Tongue (tissue), 3 donors: ENCODE measurements at places on chromosomes 4 and X. TPM values are rescaled to one million over a fixed set of nuclear protein-coding genes. Genes with fewer than 3 reads are reported as not detected.

DNA sequence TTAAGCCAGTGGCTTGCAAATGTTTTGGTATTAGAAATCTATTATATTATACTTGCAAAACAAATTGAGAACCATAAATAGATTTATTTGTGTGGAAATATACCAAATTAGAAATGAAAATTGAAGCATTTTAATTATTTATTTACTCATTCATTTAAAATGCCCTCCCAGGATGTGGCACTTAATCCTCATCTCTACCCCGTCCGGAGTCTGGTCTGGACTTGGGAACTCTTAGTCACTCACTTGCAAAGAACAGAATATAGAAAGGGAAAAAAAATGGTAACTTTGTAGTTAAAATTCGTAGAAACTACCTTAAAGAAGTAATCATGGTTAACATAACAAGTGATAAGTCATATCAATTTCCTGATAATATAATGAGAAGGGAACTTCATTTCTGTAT is 775.9 kb upstream of the INTU start:
- DNase-seq: no peak

Gene F8A3
- total RNA-seq: 1.9 TPM

DNA sequence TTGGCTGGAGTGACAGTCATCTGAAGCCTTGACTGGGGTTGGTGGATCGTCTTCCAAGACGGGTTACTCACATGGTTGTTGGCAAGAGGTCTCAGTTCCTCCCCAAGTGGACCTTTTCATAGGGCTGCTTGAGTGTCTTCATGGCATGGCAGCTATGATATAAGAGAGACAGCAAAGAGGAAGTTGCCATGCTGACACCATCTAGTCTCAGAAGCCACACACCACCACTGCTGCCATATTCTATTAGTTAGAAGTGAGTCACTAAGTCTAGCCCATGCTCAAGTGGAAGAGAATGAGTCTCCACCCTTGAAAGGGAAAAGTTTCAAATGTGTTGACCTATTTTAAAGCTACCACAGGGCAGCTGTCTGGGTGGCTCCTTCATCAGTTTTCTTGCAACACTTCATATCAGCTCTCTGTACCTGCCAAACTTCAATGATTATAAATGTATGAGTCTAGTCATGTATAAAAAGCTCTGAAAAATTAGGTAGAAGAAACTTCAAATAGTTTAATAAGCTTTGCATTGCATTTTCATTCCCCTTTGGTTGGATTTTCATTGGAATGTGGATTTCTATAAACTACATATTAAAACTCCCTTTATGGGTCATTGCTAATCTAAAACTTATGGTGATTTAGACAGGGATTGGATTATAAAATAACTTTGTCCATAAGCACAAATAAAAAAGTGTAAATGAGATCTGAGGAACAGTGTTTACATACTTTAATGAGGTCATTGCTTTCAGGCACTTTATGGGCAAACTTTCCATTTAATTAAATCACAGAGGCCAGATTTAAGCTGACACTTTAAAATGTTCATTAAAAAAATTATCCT is 68.0 kb upstream of the ATXN3L start:
- DNase-seq: no peak

Gene ZNF827
- 25.7 TPM for total RNA-seq

DNA sequence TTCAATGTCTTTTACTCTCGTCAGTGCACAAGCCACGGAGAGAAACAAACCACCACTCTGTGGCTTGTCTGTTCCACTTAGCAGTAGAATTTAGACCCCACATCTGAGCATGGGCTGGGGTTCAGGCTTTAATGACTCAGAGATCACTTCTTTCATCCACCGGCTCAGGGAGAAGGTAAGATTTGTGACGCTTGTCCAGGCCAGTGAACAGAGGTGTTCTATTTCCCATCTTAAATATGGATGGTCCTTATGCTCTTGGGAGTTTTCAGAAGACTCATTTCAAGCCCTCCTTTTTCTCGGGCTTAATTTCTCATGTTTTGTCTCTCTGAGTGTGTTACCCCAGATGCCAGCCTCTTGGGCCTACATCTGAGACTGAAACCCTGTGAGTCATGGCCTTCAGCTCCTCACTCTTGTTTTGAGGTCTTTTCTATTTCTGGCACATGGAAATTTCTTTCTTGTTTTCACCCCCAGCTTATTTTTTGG is 127.4 kb upstream of the SFRP2 start:
- DNase-seq: no peak

- DNase-seq: no peak
These were observed 160.5 kb downstream of the RASL11B start for GRCh38 chr4:53022513-53023100.

DNA sequence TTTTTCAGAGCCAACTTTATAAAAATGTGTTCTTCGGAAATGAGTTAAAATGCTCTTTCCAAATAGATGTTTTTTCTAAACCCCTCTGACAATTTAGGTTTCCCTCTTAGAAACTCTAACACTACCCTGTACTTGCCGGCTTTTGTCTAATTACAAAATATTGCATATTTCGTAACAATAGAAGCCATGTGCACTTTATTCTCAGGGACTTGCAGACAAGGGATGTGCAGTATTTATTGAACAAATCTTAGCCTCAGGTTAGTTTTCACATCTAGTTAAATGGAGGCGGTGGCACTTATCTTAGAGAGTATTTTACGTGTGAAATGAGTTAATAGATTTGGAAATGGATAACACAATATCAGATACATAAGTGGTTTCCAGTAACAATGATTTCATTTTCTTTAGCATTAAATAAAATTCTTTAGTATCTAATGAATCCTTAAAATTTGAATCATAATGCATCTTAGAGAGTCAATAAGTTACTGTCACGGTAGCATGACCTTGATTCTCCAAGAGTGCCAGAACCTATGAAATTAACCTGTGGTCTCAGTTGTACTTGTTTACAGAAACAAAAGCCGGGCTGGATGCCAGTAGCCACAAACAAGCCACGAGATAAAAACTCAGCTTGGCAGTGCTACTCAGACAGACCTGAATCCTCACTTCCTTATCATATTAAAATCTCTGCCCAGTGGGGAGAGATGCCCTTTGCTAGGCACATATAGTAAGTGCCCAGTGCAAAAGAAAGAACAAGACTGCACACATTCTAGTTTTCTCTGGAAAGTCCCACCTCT is 772 bp upstream of the PABPC4L start:
- no peak for DNase-seq

- no peak for DNase-seq
These were observed 149.1 kb downstream of the MAGEB17 start for GRCh38 chrX:16316331-16316730.

Gene MSANTD1
- 1.1 TPM for total RNA-seq

DNA sequence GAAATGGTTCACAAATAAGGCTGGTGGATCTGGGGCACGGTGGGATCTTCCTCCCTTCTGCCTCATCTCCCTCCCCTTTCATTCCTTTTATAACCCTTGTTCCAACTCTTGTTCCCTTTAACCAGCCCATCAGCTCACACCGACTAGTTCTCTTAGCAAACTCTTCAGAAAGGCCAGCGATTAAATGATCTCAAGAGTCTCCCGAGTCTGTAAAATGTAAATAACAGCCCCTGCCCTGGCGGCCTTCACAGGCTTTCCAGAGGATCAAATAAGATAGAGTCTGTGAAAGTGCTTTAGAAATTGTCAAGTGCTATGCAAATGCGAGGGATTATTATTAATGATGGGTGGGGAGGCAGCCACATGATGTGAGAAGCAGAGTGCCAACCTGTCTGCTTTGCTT is 27.1 kb downstream of the TSC22D3 start:
- DNase-seq: no peak

- no peak for DNase-seq
These were observed 5.3 kb downstream of the NAT8L start for GRCh38 chr4:2064276-2064991.

Gene CLDN22
- 0.31 TPM for total RNA-seq

GRCh38 chr4:99753931-99754330 is 62.7 kb upstream of the DAPP1 start:
- DNase-seq: peak; percentile 18

DNA sequence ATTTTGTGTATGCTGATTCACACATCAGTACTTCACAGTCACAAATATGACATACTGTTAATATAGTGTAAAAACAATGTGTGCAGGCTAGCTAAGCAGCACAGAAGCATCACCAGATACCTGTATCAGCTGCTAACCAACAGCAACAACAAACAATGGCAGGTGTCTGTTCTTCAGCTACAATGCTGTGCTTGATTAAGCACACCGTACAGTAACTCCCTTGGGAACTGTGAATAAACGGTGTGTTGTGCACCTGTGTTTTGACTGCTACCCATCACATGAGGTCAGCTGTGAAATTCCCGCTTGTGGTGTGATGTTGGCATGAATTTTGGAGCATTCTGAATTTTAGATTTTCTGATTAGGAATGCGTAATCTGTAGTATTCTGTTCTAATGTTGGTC is 379.7 kb upstream of the FAT1 start:
- no peak for DNase-seq

DNA sequence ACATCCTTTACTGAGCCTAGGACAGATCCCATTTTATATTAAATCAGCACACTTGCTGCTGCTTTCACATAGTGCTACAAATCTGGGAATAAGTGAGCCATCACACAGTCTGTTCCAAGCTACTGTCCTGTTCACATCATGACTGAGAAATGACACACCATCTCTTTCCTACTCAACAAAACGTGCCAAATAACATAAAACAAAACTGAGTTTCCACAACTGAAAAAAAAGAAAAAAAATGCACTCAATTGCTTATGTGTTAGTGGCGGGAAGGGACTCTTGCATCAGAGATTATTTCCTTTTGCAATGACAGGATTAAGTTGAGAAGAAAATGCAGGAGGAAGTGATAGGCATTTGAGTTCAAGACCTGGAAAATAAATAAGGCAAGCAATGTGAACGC is 109.0 kb downstream of the SHROOM4 start:
- no peak for DNase-seq

Gene FREM3
- total RNA-seq: not detected

Gene PARM1
- 29.5 TPM for total RNA-seq

Gene ARHGAP6
- 9.2 TPM for total RNA-seq

Gene MAGEE1
- total RNA-seq: 2.7 TPM

DNA sequence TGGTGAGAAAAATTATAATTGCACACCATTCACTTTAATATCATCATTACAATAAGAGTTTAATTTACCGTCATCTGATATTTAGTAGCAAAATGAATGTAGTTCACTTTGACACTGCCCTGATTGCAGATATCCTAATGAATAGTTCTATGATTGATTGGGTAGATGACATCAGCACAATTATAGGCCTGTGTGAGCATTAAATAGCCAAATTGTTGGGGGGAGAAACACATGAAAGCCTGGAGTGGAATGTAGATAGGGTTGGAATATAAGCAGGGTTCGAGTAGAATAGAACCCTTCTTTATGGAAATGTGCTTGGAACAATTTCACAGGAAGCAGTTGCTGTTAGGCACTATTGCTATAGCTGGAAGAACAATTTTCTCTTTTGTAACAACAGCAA is 1526.2 kb downstream of the RPA4 start:
- no peak for DNase-seq

DNA sequence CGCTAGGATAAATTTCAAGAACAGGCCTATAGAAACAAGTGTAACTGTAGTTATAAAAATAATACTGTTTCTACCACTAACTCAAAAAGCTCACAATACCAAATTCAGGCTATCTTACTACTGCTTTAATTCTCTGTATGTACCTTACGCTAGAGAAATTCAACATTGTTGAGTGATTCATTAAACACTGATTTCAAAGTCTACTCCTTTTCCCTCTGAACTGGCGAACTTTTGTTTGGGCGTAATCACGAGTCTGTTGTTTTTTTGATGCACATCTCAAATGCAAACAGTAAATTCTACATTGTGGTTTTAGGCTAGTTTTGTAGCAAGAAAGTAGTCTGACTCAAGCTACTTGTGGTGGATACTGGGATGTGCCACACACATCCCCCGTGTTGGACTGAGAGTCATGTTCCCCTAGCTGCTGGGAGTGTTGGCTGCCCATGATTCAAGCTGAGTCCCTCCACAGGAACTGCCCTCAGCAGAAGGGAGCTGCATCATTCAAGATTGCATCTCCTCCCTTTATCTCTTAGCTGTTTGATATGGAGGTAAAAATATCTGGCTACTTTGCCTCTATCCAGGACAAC is 406.1 kb downstream of the RAPGEF2 start:
- no peak for DNase-seq

GRCh38 chrX:152074163-152074562 is 64.2 kb downstream of the MAGEA10 start:
- no peak for DNase-seq

GRCh38 chrX:131544218-131544617 is 344 bp downstream of the OR13H1 start:
- DNase-seq: no peak

DNA sequence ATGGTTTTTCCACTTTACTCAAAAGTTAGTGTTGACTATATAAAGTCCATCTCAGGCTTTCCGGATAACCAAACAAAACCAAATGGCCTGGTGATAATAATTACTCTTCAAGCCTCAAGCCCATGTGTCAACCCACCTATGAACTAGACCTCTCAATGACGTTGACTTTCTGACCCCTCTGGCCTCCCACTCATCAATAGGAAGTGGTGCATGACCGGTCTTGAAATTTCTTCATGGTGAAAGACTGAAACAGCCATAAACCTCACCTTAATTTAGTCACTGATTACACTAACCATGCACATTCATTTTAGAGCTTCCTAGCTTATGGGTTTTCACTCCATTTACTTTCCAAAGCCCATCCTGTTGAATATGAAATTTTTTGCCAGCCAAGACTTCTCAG is 276.0 kb downstream of the KLHL13 start:
- DNase-seq: peak; percentile 10

GRCh38 chr4:36123906-36124305 is 120.4 kb downstream of the ARAP2 start:
- no peak for DNase-seq

Gene SSX5
- not detected for total RNA-seq

Gene ARHGAP36
- total RNA-seq: 172 TPM

DNA sequence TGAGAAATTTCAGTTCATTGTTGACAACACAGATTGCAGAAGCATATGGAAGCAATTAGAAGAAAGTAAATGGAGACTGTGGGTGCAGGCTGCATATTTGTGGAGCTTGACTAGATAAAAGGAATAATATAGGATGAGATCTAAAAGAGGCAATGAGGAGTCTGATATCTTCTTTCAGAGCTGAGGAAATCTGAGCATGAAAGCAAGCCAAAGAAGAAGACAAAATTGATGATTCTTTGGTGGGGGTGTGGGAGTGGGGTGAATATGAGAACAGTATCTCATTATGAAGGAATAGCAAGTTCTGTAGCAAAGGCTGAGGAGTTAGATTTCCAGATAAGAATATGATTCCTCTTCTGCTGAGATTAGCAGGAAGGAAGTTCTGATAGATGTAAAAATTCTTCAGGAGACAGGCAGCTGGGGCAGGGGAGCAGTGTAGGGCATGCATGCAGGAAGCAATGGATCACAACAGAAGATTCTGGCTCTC is 6.1 kb upstream of the PDHA2 start:
- DNase-seq: no peak

Gene FGFR3
- total RNA-seq: 68.0 TPM

Gene SSX4
- not detected for total RNA-seq

Gene TRIM75
- not detected for total RNA-seq

GRCh38 chr4:153962311-153963039 is 173.6 kb upstream of the SFRP2 start:
- no peak for DNase-seq

DNA sequence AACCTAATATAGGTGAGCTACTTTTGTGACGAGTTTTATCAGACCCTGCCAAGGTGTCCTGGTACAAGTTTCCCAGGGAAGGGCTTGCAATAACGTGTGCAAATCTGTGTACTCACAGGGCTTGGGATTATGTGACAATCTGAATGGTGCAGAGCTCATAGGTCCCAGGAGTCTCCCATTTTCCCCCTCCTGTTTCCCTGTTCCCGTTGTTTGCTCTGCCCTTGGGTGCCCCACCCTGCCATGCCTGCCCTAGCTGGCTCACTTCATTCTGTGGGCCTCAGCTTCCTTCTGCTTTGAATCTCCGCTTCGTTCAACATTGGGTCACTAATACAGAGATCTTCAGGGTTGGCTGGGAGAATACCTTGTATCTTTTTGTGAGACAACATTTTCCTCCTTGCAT is 90.3 kb upstream of the HPF1 start:
- DNase-seq: no peak
